Osteoblast (primary cell): ENCODE measurements at places on chromosomes 7 and 10. TPM values are rescaled to one million over a fixed set of nuclear protein-coding genes. Genes with fewer than 3 reads are reported as not detected.

MMD2 gene
- not detected in 2 replicates for total RNA-seq

LRMDA gene
- 17.1 and 18.5 TPM in 2 replicates for total RNA-seq

VDAC2 gene
- 141 and 145 TPM in 2 replicates for total RNA-seq

TRIM50 gene
- total RNA-seq, result not detected in 2 replicates

BCAP29 gene
- 43.1 and 52.2 TPM in 2 replicates for total RNA-seq

CWF19L1 gene
- 21.2 and 26.1 TPM in 2 replicates for total RNA-seq
